ENCODE measurements at places on chromosomes 11 and 22.

- DNase-seq, result peak; percentile 21
Observed at GRCh38 chr11:128513915-128514681, 73.3 kb downstream of the ETS1 start.

GRCh38 chr11:45028911-45029682 is 78.4 kb upstream of the TP53I11 start:
- no peak for DNase-seq

DNA sequence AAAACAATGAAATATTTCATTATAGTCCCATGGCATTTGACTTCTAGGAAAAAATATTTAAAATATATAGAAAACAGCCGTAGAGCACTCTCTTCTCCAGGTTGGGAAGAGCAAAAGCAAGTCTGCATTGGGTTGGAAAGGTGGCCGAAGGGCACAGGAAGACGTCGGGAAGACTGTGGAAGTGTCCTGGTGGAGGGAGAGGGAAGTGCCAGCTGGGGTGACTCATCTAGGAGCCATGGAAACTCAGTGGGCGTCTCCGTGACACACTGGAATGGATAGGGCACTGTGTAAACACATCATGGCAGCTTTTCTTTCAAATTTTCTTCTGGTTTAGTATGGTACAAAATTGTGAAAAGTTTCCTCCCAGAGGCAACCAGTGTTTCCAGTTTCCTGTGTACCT is 12.7 kb downstream of the GTPBP1 start:
- no peak for DNase-seq

DNA sequence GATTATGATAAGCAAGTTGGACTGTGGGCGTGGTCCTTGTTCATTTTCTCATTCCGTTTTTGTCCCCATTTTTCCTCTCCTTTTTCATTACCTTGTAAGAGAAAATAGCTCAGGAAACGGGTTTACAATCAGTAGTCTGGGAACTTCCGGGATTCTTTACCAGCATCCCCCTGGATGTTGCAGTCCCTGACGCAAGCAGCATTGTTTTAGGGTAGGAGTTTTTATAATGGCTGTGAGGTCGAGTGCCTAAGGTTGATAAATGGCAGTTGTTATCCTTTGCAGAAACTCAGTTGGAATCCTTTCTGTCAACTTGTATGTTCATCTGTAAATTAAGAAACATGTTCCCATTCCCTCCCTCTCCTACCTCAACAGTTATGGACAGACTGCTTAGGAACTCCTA is 68.3 kb downstream of the ARHGEF12 start:
- DNase-seq, result no peak
